ENCODE measurements at places on chromosomes 6 and 20.
A peak's percentile ranks its signal among the peaks of the same experiment; 100 is the strongest.

- no peak for DNase-seq
These were observed 8.7 kb upstream of the SYNDIG1 start for GRCh38 chr20:24460712-24461111.

DNA sequence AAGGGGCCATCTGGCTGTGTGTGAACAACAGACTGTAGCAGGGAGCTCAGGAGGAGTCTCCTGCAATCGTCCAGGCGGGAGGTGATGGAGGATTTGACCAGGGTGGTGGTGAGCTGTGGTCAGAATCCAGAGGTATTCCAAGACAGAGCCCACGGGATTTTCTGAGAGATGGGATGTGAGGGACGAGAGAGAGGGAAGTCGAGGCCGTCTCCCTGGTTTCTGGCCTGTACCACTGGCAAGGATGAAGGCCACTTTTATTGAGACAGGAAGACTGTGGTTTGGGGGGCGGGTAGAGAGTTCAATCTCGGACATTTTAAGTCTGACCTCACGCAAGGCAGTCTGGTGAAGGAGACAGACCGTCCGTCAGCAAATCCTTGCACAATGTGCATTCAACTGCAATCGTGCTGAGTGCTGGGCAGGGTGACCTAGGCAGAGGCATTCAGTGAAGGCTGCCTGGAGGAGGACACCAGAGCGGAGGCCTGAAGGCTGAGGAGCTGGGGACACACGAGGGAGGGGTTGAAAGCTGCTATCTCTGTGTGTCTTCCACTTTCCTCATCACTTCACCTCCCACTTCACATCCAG lies 53.9 kb downstream of the PREX1 start:
- DNase-seq = no peak

GRCh38 chr6:135869857-135870256 lies 18.4 kb downstream of the PDE7B start:
- DNase-seq = no peak

DNA sequence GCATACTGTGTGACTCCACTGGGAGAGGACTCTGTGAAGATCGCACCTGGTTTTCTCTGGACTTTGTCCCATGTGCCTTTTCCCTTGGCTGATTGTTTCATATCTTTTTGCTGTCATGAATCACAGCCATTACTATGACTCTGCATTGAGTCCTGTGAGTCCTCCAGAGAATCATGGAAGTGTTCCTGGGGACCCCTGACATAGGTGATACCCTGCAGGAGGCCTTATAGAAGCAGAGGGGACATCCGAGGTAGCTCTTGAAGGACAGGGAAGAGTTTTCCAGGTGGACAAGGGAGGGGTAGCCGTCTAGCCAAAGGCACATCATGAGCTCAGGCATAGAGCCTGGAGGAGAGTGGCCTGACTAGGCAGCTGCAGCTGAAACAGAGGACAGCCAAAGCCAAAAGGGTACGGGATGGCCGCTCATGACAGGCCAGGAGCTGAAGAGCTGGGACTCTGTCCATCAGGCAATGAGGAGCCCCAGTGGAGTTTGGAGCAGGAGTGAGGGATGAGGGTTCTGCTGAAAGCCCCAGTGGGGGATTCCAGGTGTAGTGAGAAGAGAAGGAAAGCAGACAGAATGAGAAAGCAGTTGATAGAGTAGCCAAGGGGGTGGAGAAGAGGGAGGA lies 86.6 kb upstream of the TOX2 start:
- no peak for DNase-seq

- no peak for DNase-seq
These were observed 195.0 kb downstream of the UBE3D start for GRCh38 chr6:82870582-82871172.

DNA sequence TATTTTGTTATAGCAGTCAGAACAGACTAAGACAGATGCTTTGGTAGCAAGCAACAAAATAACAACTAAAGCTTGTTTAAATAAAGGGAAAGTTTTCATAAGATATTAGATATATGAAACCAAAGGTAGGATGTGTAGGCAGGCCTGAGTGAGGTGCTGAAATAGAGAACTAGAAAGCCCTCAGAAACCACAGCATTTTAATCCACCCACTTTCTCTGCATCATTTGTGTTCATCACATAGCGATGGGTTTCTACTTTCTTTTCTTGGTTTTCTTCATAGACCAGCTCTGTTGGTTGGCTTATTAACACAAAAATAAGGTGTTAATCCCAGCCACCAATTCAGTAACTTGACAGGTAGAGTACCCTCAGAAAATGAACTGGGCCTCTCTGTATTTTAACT lies 58.6 kb downstream of the RPS12 start:
- no peak for DNase-seq

DNA sequence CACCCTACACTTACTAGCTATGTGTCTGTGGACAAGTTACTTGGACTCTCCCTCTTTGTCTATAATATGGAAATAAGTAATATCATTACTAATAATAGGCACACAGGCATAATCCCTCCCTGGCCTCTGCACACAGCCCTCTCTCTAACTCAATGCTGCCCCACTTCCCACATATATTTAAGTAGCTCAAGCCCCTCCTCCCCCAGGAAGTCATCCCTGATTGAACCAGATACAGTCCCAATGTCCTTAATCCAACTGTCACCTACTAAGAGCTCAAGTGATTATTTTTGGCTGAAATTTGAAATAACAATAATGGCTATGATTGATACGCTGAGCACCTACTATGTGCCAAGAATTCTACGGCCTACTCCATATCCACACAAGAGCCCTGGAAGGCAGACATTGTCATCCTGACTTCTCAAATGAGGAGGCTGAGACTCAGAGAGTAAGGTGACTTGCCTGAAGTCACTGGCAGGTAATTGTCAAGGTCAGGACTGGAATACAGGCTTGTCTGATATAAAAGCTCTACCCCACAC lies 29.4 kb downstream of the MRPL14 start:
- DNase-seq = no peak

GRCh38 chr6:17397764-17398194 lies 4.4 kb downstream of the CAP2 start:
- DNase-seq = no peak

DNA sequence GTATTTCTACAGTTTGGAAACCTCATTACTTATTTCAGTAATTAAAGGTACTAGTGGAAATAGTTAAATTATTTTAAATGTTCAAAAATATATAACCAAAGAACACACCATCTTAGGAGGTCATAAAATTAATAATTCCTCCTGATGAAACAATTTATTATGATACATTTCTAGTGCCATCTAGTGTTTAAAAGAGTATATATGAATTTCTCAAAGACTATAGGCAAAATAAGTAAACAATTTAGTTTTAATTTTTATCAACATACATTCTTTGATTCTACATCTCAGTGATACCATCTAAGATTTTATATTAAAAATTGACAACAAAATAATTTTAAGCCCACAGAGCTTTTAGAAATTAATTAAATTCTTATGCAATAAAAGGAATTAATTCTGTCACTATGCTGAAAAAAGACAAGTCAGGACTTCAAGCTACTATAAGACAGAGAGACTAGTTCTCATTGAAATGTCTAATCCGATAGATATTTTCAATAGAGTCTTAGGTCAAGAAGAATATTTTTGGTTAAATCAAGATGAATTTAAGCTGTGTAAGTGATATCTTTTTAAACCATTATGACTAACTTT lies 107.8 kb upstream of the RNF217 start:
- DNase-seq = peak; percentile 47

- DNase-seq = no peak
These were observed 39.6 kb upstream of the AFDN start for GRCh38 chr6:167786853-167787675.

- DNase-seq = no peak
These were observed 68.6 kb downstream of the JPH2 start for GRCh38 chr20:44118185-44119033.

DNA sequence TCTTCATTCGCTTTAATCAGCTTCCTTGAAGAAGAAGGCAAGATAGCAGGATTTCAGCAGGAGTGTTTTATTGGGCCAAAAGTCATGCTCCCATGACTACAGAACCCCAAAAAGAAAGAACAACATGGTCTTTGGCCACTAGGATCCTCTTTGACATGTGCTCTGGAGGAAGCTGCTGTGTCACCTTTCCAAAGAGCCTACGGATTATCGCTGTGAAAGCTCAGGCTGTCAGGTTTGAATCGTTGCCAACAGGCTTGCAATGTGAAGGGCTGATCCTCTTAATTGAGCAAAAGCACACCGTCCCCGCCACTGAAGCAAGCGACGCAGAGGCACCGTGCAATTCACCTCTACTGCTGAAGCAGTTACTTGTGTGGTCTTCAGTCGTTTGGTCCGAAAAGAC lies 29.0 kb downstream of the MYLIP start:
- peak; percentile 75 for DNase-seq

- DNase-seq = no peak
These were observed 180.6 kb downstream of the EYA2 start for GRCh38 chr20:47075263-47075662.

DNA sequence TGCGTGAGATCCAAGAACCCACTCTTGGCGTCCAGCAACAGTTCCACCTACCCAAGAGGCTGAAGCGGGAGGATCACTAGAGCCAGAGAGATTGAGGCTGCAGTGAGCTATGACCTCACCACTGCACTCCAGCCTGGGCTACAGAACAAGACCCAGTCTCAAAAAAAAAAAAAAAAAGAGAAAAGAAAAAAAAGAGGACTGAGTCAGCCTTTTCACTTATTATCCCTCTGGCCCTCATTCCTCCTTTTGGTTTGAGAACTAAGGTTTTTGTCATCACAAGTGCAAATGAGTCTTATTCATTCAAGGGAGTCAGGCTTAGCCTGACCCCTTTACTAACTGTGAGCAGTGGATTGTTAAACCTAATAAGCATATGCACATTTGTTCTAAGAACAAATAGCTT lies 37.9 kb upstream of the JARID2 start:
- DNase-seq = no peak

- DNase-seq = no peak
These were observed 22.0 kb upstream of the PERP start for GRCh38 chr6:138129190-138129589.

DNA sequence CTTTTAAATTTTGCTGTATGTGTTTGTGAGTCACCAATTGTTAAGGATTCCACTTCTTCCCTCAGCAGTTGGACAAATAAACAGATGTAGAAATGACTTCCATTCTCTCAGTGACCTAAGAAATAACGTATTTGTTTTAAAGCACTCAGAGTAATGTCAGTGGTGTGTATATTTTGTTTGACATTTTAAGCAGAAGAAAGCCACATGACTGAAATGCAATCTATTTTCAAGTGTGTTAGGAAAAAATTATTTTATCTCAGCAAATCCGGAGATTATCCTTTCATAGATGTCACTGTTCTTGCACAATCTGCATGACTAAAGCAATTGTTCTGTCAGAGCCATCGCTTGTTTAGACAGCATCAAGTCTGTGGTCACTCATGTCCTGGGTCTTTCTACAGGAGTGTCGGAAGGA lies 77.1 kb downstream of the JAG1 start:
- no peak for DNase-seq

GRCh38 chr6:32655203-32655710 lies 11.2 kb downstream of the HLA-DQB1 start:
- no peak for DNase-seq

DNA sequence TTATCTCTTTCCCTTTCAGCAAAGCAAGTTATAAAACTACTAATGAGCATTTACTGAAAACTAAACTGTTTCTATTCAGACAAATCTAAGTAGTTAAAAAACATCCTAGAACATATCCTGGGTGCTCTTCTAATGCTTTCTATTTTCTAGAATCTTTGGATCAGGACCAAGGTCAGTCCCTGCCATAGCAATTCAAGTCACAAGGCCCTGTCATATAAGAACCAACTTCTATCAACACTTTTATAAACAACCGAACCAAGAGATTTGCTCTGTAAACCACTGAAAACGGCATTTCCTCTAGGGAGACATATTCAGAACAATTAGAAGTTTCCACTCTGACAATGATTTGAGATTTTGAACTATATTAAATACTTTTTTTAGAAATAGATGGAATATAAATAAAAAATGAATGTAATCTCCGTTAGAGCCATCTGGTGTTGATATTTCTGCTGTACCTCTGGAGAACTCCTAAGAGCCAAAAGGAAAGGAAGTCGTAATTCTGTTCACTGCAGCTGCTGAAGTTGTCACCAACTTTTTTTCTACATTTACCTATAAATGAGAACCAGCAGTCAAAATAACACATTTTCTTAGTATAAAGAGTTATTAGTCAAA lies 51.4 kb upstream of the LGSN start:
- DNase-seq = no peak

DNA sequence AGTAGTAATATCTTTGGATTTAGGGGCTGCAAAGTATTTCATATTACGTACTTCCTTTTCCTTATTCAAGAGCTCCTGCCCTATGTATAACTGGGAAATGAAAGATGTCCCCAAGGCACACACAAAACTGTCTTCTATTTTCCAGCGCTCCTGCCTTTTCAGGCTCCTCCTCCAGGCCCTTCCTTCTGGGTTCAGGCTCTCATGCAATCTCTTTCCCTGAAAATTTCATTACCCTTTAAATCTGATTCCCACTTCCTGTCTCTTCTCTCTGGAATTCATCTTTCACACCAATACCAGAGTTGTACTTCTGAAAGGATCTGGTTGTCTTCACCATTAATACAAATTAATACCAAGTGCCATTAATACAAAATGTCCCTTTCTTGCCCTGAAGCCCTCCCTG lies 181.6 kb downstream of the UTRN start:
- DNase-seq = no peak

Measured in DMS79 treated with DMSO at 0.1 percent for 48 hours (cell line).